Panc1 (cell line): ENCODE measurements at places on chromosomes 12 and 14.
A peak's percentile ranks its signal among the peaks of the same experiment; 100 is the strongest.

- no peak overlapping the region for H3K4me3 ChIP-seq
- no peaks in the 10 kb centered on the region for H3K4me1 ChIP-seq
- H3K27ac ChIP-seq, result no peak overlapping the region
- DNase-seq, result no peak
- H3K36me3 ChIP-seq, result no peaks in the 10 kb centered on the region
Measured at GRCh38 chr14:101939646-101940170, 24.7 kb upstream of the DYNC1H1 start.

DNA sequence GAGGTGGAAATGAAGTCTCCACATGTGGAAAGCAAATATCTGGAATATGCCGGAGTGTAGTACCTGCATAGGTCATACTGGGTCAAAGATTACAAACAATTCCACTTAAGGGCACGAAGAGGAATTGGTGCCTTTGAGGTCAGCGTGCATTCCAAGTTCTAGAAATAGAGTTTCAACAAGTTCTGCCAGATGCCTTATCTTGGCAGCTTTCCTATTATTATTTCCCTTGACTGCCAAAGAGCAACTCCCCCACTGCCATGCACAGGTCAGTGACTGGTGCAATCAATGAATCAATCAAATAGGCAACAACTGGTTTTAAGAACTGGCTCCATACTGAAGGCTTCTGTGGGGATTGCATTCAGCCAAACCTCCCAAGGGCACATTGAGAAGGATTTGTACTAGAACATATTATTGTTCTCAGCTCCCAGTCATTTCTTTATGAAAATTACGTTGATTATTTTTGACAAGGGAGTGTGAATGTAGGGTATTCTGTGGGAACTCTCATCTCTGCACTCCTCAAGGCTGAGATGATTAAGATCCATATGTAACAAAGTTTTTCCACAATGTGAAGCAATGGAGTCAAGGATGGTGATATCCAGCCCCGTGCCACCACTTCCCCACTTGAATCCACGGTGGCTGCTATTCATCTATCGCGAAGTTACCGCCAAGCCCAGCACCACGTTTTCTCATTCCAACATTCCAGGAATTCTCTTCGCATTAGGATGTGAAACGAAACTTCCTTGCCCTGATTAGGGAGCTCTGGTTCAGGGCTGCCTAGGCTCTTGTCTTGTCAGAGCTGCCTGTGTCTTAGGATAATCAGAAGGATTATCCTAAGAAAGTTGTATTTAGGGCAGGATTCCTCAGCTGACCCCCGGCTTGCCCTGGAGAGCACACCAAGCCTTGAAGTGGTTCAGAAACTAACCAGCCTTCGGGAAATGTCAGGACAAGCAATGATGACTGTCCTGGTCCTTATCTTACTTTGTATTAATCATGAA is 115.1 kb upstream of the PCED1B start:
- H3K36me3 ChIP-seq, result no peaks in the 10 kb centered on the region
- no peaks in the 10 kb centered on the region for H3K27me3 ChIP-seq
- peaks cover 3% of the 10 kb centered on the region; the same call in 1 of the 2 replicates for H3K4me1 ChIP-seq
- DNase-seq, result no peak
- no peak overlapping the region; the same call in 1 of the 2 replicates for H3K27ac ChIP-seq

- H3K4me3 ChIP-seq, result peak overlapping the region; percentile 47
- H3K27ac ChIP-seq, result no peak overlapping the region
- H3K27me3 ChIP-seq, result no peaks in the 10 kb centered on the region; the same call in 1 of the 2 replicates
- no peak for DNase-seq
Measured at GRCh38 chr14:96423446-96424108, 31.6 kb downstream of the AK7 start.

DNA sequence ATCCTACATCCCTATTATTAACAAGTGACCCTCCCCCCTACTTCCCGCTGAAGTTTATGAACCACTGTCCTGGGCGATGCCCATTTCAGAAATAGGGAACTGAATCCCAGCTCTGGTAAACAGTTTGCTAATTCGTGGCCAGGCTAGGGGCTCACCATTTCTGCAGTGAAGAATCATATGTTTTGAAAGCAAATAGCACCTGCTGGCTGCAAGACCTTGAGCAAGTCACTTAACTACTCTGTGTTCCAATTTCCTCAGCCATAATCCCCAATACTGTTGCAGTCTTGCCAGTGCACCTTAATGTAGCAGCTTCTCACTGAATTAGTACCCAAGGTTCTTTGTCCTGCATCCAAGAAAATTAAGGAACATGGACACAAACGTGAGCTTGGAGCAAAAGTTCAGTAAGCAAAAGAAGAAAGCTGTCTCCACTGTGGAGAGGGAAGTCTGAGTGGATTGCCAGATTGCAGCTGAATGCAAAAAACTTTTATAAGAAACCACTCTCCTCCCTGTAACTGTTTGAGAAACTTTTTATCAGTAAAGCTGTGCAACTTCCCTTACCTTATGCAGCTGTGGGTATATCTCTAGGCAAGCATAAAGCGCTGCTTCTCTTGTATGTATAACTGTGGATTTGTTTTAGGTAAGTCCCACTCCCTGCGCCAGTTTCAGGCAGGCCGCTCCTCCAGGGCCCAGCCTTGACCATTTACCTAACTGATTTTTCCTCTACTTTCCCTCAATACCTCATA is 824 bp downstream of the OAS1 start:
- H3K4me1 ChIP-seq, result no peaks in the 10 kb centered on the region; the same call in 1 of the 2 replicates
- no peak overlapping the region; the same call in 1 of the 2 replicates for H3K4me3 ChIP-seq
- H3K36me3 ChIP-seq, result no peaks in the 10 kb centered on the region
- no peaks in the 10 kb centered on the region; the same call in 1 of the 2 replicates for H3K27me3 ChIP-seq

DNA sequence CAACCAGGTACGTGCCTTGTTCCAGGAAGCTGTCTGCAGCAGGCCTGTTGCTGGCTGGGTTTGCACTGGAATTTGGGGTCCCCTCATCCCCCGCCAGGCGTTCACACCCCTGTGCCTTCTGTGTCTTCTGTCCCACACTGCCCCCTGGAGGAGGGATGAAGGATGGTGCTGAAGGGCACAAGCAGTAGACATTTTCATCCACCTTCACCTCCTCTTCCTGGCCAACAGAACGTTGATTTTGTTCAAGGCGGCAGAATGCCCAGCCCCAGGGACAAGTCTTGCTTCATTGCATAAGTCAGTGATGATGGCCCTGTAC is 122.1 kb downstream of the CALM1 start:
- no peaks in the 10 kb centered on the region for H3K27me3 ChIP-seq
- DNase-seq, result no peak
- no peak overlapping the region for H3K27ac ChIP-seq
- no peaks in the 10 kb centered on the region for H3K36me3 ChIP-seq

GRCh38 chr12:10068644-10069043 is 30.1 kb downstream of the CLEC1A start:
- H3K4me3 ChIP-seq, result no peak overlapping the region
- no peaks in the 10 kb centered on the region for H3K4me1 ChIP-seq
- no peak overlapping the region for H3K27ac ChIP-seq
- H3K27me3 ChIP-seq, result no peaks in the 10 kb centered on the region
- no peaks in the 10 kb centered on the region for H3K36me3 ChIP-seq

- DNase-seq, result no peak
- H3K36me3 ChIP-seq, result no peaks in the 10 kb centered on the region
- no peaks in the 10 kb centered on the region for H3K4me1 ChIP-seq
- no peaks in the 10 kb centered on the region for H3K27me3 ChIP-seq
Measured at GRCh38 chr14:48726080-48726642, 860.0 kb downstream of the RPS29 start.

- no peaks in the 10 kb centered on the region for H3K36me3 ChIP-seq
- no peaks in the 10 kb centered on the region for H3K27me3 ChIP-seq
- no peak for DNase-seq
- H3K4me1 ChIP-seq, result no peaks in the 10 kb centered on the region
- H3K27ac ChIP-seq, result no peak overlapping the region
Measured at GRCh38 chr14:59363531-59364226, 101.5 kb downstream of the GPR135 start.

DNA sequence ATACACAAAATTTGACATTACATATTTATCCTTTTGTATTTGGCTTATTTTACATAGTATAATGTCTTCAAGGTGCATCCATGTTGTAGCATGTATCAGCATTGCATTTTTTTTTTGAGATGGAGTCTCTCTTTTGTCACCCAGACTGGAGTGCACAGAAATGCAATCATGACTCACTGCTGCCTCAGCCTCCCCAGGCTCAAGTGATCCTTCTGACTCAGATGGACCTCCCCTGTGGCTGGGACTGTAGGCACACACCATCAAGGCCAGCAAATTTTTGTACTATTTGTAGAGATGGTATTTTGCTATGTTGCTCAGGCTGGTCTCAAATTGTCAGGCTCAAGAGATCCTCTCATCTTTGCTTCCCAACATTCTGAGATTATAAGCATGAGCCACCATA is 214.4 kb upstream of the ALG10B start:
- H3K27me3 ChIP-seq, result no peaks in the 10 kb centered on the region
- H3K4me3 ChIP-seq, result no peak overlapping the region
- DNase-seq, result peak; percentile 69
- no peaks in the 10 kb centered on the region for H3K4me1 ChIP-seq
- no peaks in the 10 kb centered on the region for H3K36me3 ChIP-seq
- H3K27ac ChIP-seq, result no peak overlapping the region

- H3K4me3 ChIP-seq, result no peak overlapping the region
- no peak overlapping the region for H3K27ac ChIP-seq
- no peak for DNase-seq
Measured at GRCh38 chr12:10354502-10354901, 35.3 kb downstream of the KLRK1 start.
